Osteocyte (in vitro differentiated cells): ENCODE measurements at places on chromosomes 13 and 19.

- peak; percentile 87 for DNase-seq
Observed at GRCh38 chr19:19538061-19538784, at the start of gene CILP2. Gene CILP2, plus strand, starts transcription at chr19:19538265. Its CDS starts 85 bp downstream, at chr19:19538350.

DNA sequence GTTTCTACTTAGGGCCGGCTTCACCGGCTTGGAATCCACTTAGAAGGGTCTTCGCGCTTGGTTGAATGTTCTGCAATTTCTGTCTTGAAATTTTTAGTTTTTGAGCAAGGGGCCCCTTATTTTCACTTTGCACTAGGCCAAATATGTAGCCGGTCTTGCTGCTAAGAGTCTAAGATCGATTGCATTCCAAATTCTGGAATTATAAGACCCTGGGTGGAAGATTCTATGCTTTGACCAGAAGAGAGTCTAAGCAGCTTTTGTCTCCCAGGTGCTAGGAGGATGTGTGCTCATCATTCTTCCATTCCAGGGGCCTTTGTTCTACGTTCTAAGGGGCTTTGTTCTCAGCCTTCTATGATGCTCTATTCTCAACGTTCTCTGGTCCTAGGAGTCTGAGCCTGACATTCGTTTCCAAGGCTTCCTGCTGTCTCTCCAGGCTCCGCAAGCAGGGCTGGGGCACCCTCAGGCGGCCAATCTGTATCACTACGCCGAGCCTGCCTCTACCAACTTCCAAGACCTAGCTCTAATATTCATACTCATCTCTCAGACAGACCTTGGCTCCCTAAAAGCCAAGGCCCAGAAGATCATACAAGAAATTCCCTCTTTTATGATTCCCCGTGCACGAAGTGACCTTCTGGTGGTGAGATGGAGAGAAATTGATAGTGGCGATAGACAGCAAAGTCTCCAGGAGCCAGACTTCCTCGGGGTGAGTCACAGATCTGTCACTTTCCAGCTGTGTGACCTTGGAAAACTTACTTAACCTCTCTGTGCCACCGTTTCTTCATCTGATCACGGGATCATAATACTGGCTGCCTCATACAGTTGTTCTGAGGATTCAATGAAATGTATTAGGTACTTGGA, 982 bp upstream of the DACT3 start:
- DNase-seq = peak; percentile 94

DNA sequence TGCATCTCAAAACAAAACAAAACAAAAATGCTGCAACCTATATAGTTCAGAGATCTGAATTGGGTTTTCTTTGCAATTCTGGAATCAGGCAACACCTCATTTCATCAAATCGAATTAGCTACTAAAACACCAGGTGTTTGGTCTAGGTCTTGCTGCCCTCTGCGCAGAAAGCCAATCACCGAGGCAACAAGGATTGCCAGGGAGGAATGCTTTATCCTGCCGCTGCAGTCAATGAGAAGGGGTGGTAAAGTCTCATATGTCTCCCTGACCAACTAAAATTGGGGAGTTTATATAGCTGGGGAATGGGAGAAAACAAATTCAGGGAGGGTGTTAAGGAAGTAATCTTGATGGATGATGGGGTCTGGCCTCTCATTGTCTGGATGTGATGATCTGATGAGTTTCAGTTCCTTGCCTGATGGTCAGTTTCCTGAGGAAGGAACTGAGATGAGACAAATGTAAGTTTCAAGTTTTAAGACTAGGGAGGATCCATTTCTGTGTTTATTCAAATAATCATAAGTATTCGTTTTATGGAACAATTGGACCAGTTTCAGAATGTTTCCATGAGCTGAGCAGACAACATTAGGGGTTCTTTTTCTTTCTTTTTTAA, 5.0 kb upstream of the YJU2 start:
- no peak for DNase-seq

DNA sequence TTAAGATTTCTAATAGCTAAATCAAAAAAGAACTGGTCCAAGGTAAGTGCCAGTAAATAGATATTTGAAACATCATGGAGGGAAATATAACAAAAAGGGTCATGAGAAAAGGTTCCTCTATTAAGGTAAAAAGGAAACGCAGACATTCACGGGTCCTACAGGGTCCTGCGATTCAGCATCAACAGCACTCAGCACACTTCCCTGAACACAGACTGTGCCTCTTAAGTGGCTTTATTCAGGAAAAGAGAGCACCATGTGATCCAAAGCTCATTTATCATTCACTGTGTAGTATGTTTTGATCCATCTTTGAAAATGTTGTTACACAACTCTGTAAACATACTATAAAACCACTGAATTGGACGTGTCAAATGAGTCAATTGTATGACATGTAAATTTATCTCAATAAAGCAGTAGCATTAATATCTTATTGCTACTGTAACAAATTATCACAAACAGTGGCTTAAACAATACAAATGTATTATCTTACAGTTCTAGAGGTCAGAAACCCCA, 33.7 kb downstream of the CRYL1 start:
- DNase-seq = no peak

- DNase-seq = no peak
Observed at GRCh38 chr13:42762917-42763316, 18.5 kb upstream of the FAM216B start.
